ENCODE measurements at places on chromosomes 7 and 10. TPM values are rescaled to one million over a fixed set of nuclear protein-coding genes. Genes with fewer than 3 reads are reported as not detected.

- no peak for DNase-seq
Measured at GRCh38 chr7:11450281-11450680, 381.7 kb downstream of the THSD7A start.

GRCh38 chr7:143405173-143406001 is 3.3 kb downstream of the EPHA1 start:
- no peak for DNase-seq

GRCh38 chr7:120985130-120985758 is 3.3 kb upstream of the CPED1 start:
- no peak for DNase-seq

DNA sequence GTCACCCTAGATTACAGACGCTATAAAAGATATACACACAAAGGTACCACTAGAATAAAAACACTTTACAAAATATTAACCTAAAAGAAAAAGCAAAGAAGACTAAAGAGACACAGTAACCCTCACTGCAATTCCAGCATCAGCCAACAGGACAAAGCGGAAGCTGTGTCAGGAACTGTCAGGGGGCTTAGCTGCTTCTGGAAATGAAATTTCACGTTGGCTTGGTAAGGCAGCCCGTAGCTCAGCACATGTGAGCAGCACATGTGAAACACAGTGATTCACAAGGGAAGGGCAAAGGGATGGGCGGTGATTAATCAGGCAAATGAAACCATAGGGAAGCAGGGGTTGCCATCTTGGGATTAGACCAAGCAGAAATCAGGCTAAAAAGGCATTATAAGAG is 195.4 kb downstream of the MGMT start:
- no peak for DNase-seq

- DNase-seq, result no peak
Measured at GRCh38 chr7:11466517-11467105, 365.4 kb downstream of the THSD7A start.

DNA sequence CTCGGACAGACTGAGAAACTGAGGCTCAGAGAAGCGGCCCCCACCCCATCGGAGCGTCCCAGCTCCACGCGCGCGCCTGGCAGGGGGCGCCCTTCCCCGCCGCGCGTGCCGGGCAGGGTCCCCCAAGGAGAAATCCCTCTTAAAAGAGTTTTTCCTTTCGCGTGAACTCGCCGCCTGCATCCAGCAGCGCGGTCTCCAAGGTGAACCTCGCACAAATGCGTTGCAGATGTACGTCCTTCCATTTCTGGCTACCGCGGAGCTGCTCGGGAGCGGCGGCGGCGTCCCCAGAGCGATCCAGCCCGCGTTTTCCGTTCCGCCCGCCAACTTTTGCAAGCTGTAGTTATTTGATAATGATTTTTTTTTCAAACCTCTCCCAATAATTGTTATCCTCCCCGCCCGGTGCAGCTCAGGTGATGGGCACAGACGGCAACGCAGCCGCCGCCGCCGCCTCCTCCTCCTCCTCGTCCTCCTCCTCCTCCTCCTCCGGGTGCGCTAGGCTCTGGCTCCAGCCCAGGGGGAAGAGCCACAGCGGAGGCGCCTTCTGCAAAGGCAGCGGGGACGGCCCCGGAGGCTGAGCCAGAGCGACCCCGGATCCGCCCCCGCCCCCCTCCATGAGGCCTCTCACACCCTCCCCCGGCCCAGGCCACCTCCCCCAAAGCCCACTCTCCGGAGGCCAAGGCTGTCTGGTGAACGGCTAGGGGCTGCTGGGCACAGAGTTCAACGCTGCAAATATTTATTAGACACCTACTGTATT is 74.0 kb upstream of the CUX1 start:
- no peak for DNase-seq

- DNase-seq, result no peak
Measured at GRCh38 chr7:48058990-48059389, 23.6 kb downstream of the C7orf57 start.

- DNase-seq, result no peak
Measured at GRCh38 chr10:24952143-24952706, at the start of gene PRTFDC1. PRTFDC1 (minus strand) TSS chr10:24952606; CDS start chr10:24952575, 31 bp downstream.

GRCh38 chr7:139675127-139676125 is 102.4 kb downstream of the HIPK2 start:
- no peak for DNase-seq

DNA sequence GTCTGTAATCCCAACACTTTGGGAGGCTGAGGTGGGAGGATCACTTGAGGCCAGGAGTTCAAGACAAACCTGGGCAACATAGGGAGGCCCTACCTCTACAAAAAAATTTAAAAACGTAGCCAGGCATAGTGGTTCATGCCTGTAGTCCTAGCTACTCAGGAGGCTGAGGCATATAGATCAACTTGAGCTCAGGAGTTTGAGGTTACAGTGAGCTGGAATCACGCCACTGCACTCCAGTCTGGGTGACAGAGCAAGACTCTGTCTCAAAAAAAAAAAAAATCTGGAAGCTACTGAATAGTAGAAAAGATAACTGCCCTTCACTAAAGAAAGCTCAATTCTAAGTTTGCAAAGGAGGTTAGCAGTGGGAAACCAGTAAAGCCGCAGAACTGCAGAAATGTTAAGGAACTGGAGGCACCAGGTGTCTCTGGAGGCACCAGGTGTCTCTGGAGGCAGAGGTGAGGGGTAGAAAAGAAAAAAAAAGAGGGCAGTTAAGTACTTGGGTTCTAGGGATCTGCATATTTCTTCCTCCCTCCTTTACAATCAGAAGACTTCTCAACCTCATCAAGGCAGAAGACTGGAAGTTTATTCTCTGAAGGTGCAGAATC is 56.5 kb downstream of the RNLS start:
- DNase-seq, result no peak

DNA sequence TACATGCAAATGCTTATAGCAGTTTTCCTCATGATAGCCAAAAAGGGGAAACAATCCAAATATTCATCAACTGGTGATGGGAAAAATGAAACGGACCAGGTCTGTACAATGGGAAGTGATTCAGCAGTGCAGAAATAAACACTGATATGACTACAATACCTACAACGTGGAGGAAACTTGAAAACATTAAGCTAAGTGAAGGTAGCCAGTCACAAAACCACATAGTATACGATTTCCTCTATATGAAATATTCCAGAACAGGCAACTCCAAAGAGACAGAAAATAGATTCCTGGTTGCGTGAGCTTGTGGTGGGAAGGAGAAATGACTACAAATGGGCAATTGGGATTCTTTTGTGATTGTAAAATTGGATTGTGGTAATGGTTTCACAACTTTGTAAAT is 263.1 kb upstream of the PITRM1 start:
- no peak for DNase-seq

GRCh38 chr10:124086787-124087671 is 6.4 kb downstream of the CHST15 start:
- DNase-seq, result no peak

DNA sequence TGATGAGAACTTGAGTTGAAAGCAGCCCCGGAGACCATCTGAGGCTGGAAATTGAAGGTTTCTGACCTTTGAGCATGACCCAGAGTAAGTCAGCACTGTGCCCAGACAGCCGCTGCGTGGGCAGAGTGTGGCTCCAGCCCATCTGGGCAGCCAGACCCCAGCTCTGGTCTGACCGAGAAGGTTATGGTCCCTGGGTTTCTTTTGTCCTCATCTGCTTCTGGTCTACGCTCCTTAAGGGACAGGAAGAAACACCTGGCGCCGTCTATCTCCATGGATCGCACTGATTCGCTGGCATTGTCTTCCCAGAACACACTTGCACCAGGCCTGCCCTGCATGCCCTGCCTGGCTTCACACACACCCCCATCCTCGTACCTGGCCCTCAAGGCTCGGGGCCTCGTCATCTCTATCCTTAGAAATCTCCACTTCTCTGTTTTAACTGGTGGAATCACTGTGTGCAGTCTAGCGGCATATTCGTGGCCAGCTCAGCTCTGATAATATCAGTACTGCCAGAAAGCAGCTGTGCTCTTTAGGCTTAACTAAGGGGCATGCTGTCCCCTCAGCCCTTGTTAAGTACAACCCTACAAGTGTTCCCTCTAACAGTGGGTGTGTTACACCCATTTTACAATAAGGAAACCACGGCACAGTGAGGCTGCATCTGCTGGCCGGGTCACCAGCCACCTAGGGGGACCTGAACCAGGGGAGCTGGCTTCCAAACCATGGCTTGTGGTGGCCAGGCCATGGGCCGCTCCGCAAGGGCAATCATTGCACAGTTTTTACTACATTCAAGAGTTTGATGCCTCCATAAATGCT is 127.7 kb downstream of the ADCY1 start:
- DNase-seq, result no peak

- DNase-seq, result no peak
Measured at GRCh38 chr10:60429084-60429849, 39.6 kb upstream of the ANK3 start.

- no peak for DNase-seq
Measured at GRCh38 chr10:126640401-126640800, 30.1 kb downstream of the C10orf90 start.

GRCh38 chr10:12271210-12271540 is 75.2 kb downstream of the CDC123 start:
- no peak for DNase-seq

DNA sequence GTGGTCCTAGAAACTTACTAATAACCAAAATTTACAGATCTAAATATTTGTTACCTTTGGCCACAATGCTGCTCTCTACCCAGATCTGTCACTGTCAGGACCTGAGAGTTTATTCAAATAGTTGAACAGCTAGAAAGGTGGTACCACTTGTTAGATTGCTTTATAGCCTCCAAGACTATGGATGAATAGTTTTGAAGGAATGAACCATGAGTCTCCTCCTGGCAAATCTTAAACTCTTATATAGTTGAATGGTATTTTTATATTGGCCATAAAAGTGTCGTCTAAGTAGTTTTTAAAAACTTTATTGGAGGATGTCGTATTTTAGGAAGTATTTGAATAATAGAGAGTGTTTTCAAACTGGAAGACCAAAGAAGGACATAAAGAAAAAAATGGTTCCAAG is 178.7 kb downstream of the AHR start:
- DNase-seq, result no peak

- no peak for DNase-seq
Measured at GRCh38 chr10:102985811-102986210, 67.7 kb downstream of the CNNM2 start.

DNA sequence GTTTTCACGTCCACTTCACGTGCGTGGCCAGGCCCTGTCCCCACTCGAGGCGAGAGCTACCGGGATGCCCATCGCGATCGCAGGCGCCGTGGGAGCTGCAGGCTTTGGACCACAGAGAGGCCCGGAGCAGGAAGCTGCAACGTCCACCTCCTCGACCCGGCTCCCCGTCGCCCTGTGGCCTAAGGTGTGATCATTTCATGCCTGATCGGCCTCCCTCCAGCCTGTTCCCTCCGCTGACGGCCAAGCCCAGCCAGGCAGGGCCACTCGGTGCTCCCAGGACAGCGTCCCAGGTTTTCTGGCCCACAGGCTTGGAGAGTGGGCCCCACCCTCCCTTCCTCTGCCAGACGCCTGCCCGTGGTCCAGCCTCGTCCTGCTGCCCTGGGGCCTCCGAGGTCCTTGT is 19.6 kb downstream of the KNDC1 start:
- no peak for DNase-seq

DNA sequence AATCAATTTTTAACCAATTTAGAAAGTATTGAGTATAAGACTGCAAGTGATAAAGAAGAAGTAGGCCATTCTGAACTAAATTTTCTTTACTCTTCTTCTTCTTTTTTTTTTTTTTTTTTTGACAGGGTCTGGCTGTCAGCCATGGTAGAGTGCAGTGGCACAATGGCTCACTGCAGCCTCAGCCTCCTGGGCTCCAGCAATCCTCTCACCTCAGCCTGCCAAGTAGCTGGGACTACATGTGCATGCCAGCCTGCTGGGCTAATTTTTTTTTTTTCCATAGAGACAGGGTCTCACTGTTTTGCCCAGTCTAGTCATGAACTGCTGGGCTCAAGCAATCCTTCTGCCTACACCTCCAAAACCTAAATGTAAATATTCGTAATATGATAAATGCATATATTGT is 63.2 kb downstream of the DGKB start:
- no peak for DNase-seq

DNA sequence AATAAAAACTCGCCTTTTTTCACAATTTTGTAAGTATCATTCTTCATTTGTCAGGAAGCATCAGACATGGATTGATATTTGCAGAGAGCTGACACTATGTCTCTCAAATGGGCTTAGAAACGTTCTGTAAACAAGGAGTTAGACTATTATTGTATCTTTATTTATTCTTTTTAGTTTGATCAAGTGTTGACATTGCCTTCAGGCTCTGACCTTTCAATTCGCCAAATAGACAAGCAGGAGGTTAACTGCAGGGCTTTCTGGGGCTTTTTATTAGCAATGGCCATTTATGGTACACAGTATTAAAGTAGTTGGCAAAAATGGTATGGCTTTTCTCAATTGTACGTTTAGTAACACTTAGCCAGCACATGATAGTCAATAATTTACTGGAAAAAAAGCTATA is 221.7 kb downstream of the ZWINT start:
- no peak for DNase-seq

DNA sequence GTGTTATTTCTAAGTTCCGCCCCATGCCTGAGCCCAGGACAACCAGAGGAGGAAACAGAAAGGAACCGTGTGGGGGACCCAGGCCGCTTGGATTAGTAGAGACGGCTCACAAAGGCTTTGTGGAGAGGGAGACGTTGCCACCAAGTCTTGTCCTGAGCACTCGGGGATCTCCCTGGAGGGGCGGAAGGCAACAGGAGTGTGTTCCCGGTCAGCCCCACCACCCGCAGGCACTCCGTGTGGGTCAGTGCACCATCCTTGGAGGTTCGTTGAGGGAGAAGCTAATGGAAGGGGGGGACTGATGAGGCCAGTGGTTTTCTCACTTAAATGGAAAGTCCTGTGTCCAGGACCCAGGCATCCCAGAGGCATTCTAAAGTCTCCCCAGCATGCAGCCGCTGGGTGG is 26.7 kb upstream of the EN2 start:
- DNase-seq, result no peak

GRCh38 chr10:71299071-71299785 is 19.8 kb upstream of the SLC29A3 start:
- no peak for DNase-seq

GRCh38 chr7:77759294-77759889 is 38.8 kb downstream of the TMEM60 start:
- peak; percentile 64 for DNase-seq

GRCh38 chr7:106347229-106347833 is 62.5 kb upstream of the NAMPT start:
- DNase-seq, result no peak

GRCh38 chr7:2646680-2647571 is 15.1 kb downstream of the TTYH3 start:
- DNase-seq, result no peak

The NUTM2D gene
- total RNA-seq, result 0.75 TPM

The HOXA4 gene
- total RNA-seq, result 0.57 TPM

The ATOH7 gene
- total RNA-seq, result not detected

The PKD1L1 gene
- total RNA-seq, result 0.05 TPM

The NEUROD6 gene
- total RNA-seq, result not detected

The LOXL4 gene
- total RNA-seq, result 0.09 TPM

The LIPM gene
- not detected for total RNA-seq

The ARHGEF35 gene
- 0.84 TPM for total RNA-seq

The EPHB6 gene
- not detected for total RNA-seq

The H2BK1 gene
- total RNA-seq, result not detected

The HABP2 gene
- not detected for total RNA-seq

The DPCD gene
- total RNA-seq, result 40.0 TPM

The CACNB2 gene
- total RNA-seq, result 2.5 TPM

The MBL2 gene
- not detected for total RNA-seq

The KCP gene
- not detected for total RNA-seq

Data from NCI-H460 (cell line).